Effector memory CD4-positive, alpha-beta T cell (primary cell): ENCODE measurements at places on chromosomes 7 and 10.

GRCh38 chr10:95375418-95375817, 84.6 kb upstream of the PDLIM1 start:
- no peak for DNase-seq

DNA sequence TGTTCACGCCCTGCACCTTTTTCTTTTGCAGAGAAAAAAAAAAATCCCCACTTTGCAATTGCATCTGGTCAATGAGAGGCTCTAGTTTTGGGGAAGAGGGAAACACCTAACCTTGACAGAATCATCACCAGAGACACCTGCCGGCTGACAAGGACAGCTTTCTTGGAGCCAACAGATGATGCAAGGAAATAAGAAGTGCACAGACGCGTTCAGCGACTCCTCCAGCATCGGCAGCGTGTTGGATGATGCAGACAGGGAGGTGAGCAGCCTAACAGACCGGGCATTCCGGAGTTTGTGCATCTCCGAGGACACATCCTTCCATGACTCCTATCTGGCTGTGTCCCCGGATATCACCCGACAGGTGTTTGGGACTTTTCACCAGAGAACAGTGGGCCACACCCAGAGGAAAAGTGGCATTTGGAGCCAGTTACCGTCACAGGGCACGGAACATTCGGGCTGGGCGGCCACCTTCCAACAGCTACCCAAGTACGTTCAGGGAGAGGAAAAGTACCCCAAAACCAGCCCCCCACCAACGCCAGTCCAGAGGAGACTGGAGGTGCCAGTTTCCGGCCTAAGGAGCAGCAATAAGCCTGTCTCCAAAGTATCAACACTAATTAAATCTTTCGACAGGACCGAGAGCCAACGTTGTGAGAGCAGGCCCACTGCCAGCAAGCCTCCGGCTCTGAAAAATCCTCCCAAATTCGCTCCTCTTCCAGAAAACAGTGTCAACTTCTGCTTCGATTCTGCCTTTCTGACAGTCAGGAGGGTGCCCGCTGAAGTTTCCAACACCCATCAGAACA, 23.6 kb downstream of the C10orf71 start:
- no peak for DNase-seq

GRCh38 chr10:91409069-91409868, 875 bp upstream of the HECTD2 start:
- peak; percentile 2 for DNase-seq

GRCh38 chr10:124892905-124893304, 49.0 kb upstream of the ZRANB1 start:
- no peak for DNase-seq

DNA sequence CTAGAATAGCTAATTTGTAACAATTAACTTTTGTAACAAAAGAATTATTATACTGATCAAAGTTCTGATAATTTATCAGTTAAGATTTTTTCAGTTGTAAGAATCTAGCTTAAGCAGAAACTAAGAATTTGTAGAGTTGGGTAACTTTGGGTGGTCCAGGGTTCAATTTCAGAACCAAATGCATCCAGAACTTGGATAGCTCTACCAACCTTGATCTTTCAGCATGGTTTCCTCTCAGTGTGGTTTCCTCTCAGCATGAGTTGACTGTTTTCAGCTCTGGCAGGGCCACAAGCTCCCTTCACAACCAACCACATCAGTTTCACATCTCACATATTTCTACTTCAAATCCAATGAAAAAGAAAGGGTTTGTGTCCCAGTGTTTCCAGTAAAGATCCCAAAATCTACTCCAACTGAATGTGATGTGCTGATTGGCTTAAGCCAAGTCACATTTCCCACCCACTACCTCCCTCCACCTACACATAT, 3.3 kb upstream of the FAS start:
- no peak for DNase-seq

GRCh38 chr7:23357190-23358093, 58.3 kb downstream of the MALSU1 start:
- no peak for DNase-seq

DNA sequence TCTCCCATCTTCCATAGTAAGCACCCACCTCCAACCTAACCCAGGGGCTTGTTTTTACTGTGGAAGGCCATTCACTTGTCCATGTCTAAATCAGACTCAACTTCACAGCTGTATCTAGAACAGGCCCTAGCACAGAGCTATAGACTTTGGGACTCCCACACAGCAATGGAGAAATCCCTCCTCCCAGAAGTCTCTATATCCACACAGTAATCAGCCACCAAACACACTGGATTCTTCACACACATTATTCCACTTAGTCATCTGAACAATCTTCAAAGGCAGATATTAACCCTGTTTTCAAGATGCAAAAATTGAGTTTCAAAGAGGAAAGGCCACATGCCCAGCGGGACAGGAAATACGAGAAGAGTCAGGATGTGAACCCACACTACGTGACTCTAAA, 81.8 kb downstream of the MALSU1 start:
- no peak for DNase-seq

- DNase-seq, result no peak
Measured at GRCh38 chr10:1576467-1577372, 160.6 kb downstream of the ADARB2 start.

DNA sequence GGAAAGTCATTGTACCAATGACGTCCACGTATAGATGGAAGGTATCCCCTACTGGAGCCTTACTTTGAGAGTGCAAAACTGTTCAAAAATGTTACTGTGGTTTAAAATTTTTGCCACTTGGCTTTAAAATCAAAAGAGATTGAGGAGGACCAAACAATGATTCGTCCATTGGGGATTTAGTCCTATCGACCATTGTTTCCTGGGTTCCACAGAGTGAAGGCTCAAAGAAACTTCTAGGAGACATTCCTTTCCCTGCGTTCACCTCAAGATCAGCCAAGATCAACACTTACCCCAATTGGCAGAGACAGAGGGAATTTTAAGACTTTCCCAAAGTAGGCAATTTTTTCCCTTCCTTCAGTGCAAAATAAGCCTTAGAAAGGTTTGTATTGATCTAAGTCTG, 152.3 kb downstream of the NEBL start:
- no peak for DNase-seq

DNA sequence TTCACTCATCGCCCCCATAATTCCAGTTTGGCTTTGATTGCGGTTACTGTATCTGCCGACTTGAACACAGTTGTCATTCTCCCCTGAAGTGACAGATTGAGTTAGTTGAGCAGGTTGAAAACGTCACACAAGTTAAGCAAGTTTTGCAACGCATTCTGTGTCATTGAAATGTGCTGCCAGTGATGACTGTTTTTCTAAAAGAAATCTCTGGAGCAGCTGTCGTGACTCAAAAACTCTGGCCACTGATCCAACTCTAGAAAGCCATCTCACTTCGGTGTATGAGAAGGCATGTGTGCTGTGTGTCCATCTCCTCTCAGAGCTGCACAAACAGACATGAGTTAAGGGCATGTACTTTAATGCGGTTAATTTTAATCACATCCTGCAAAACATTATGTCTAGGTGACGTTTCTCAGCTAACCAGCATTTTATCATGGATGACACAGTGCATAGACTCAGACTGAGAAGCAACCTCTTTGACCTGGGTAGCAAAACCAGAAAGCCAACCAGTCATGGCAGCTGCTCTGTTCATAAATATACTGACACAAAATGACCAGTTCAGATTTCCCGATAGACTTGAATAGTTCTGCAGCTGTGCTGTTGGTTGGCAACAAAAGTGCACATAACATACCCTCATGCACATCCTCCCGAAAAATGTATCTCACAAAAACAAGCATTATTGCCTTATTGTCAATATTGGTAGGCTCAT, 69.3 kb downstream of the CSTF2T start:
- no peak for DNase-seq

DNA sequence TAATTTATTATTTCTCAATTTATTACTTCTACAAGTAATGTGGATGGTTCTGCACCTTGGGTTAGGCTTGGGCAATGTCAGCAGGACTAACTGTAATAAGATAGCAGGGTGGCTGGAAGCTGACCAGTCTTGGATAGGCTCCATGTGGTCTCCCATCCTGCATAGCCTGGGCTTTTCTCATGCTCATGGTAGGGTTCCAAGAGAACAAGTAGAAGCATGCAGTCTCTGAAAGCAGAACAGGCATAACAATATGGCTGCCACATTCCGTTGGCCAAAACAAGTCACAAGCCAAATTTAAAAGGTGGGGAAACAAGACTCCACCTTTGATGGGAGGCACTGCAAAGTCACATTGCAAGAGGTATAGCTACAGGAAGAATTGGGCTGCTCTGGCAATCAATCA, 98.6 kb upstream of the MDFIC start:
- no peak for DNase-seq

DNA sequence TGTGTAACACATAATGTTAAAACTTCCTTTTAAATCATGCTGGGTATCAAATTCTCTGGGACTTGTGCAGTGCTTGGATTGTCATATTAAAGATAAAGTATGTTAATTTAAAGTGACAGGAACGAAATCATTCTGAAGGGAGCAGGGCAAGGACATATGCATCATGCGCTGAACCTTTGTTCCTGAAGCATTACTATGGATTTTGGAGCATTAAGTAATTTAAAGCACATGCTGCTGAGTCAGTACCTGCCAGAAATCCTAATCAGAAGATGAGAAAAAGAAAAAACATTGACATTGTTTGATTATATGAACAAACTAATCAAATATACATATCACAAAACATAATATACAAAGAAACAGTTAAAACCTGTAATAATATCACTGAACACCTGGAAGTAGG, 101.4 kb downstream of the MICU1 start:
- no peak for DNase-seq

GRCh38 chr10:3186368-3186767, 13.8 kb upstream of the PITRM1 start:
- DNase-seq, result no peak

- peak; percentile 63 for DNase-seq
Measured at GRCh38 chr7:50349963-50350944, 45.7 kb downstream of the IKZF1 start.

DNA sequence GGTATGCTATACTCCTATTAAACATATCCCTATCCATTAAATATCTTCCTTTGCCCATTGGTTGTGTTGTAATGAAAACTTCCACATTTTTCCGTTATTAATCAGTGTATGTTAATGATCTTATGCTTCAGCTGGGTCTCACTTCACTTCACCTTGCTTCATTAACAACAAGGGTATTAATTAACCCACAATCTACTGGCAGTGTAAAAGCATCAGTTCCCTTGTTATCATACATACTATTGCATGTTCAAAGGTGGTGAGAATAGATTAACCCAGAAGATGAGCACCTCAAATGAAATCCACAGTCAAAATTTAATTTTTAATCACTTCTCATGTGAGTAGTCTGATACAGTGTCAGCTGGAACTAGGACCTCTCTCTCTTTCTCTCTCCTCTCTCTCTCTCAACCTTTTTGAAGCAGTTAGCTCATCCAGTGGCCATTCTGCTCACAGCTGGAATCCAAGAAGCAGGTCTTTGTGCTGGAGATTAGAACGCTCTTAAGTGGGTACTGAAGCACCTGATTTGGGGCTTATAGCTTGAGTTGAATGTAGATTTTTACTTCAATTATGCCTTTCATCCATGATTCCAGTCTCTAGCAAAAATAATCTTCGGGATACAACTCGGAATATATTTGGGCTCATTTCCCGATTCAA, 172.3 kb downstream of the RAPGEF5 start:
- DNase-seq, result no peak

DNA sequence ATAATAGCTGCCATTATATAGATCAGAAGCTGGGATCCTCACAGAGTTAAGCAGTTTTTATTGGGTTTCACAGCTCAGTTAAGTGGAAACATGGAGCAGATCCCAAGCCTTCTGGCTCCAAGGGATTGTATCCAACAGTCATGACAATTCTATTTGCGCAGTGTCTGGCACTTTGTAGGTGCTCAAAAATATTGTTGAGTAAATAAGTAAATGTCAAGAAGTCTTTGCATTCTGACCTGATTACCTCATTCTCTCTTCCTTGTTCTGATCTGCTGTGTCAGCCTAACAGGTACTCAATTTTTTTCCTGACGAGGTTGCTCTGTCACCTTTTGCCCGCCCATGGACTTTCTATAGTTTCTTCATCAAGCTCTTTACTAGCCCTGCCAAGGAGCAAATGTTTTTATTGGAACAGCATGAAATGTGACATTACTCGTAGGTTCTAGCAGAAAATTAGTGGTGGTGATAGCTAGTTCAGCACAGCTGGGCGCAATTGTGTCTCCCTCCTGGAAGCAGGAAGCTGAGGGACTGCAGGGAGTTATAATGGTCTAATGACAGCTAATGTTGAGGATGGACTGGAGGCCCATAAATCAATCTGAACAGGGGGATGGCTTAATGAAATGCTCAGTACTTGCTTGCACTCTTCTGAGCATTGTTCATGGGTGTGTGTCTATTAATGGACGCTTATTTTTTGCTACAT, 680.2 kb downstream of the CCSER2 start:
- DNase-seq, result no peak

- no peak for DNase-seq
Measured at GRCh38 chr7:47488969-47489342, 93.0 kb downstream of the TNS3 start.

- no peak for DNase-seq
Measured at GRCh38 chr7:69018200-69018599, 580.1 kb upstream of the AUTS2 start.

DNA sequence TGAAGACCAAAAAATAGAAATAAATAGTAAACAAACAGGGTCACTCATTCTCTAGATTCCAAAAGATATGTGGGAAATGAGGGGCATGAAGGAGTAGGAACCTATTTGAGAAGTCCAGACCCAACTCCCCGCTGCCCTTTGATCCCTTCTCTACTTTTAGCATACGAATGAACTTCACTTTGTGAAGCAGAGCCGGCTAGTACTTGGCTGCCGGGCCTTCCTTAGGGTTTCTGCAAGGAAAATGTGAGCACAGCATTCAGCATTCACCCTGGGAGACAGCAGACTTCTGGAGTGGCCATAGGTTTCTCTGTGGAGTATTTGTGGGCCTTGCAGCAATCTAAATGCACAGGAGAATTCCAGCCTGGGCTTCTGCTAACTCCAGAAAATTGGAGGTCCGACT, 76.3 kb upstream of the PRKAR2B start:
- DNase-seq, result no peak

DNA sequence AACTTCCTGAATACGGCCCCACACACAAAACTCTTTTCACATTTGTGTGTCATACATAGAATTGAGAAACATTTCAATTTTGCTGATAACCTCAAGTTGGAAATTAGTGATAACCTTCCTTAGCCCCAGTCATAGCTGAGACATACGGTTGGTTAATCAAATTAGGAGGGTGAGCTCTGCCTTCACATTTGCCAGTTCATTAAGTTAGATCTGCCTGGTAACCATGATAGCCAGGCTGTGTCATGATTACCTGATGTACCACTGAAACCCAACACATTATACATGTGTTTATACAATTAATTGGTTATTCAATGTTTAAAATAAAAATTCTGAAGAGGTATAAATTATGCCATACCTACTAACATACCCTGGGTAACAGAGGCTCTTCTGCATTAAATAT, 60.8 kb upstream of the RAB11FIP2 start:
- DNase-seq, result no peak
